ENCODE measurements at places on chromosomes 5 and 9. TPM values are rescaled to one million over a fixed set of nuclear protein-coding genes. Genes with fewer than 3 reads are reported as not detected.

Gene FOXD4L3
- 0.06 TPM for polyA plus RNA-seq

Gene MTAP
- polyA plus RNA-seq, result 9.8 TPM

Gene IDNK
- polyA plus RNA-seq, result 4.2 TPM

DNA sequence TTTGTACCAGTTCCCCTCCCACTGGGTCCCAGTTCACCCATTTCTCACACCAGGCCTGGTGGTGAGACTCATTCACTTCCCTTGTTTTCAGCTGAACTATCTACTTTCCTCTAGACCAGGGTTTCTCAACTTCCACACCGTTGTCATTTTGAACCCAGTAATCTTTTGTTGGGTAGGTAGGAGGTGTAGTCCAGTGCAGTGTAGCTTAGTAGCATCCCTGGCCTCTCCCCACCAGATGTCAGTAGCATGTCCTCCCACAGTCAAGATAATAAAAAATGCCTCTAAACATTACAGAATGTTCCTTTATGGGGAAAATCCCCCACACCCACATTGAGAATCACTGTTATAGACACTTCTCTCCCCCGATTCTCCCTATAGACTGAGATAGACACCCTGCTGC is 299.1 kb downstream of the EPB41L4A start:
- no peak for DNase-seq

DNA sequence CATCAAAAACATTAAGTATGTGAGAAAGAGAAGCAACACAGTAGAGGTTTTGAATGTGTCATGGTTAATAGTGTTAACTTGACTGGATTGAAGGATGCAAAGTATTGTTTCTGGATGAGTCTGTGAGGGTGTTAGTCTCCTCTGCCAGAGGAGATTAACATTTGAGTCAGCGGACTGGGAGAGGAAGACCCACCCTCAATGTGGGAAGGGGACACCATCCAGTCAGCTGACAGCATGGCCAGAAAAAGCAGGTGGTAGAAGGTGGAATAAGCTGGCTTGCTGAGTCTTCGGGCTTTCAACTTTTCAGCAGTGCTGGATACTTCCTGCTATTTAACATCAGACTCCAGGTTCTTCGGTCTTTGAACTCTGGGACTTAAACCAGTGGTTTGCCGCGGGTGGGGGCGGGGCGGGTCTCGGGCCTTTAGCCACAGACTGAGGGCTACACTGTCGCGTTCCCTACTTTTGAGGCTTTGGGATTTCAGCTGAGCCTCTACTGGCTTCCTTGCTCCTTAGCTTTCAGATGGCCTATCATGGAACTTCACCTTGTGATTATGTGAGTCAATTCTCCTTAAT is 309.9 kb upstream of the ST8SIA4 start:
- DNase-seq, result no peak

GRCh38 chr5:72508241-72509170 is 1.3 kb upstream of the ZNF366 start:
- DNase-seq, result no peak

DNA sequence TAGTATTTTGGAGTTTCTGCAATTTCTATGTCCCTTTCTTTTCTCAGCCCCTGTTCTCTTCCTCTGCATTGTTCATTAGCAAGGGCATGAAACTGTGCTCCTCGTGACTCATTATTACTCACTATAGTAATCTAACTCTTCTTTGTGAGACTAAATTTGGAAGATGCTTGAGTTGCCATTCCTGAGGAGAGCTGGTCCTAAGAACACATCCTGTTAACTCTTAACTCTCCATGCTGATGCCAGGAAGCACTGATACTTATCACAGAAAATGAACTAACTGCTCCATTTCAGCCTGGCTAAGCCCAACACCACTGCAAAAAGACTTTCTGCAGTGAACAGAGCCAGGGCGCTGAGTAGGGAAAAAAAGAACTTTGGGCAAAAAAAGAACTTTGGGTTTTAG is 10.6 kb upstream of the CSNK1A1 start:
- DNase-seq, result peak; percentile 50

- DNase-seq, result no peak
Observed at GRCh38 chr5:7251132-7251531, 144.8 kb upstream of the ADCY2 start.

GRCh38 chr5:76479973-76480667 is 77.0 kb downstream of the IQGAP2 start:
- DNase-seq, result no peak

GRCh38 chr5:116013936-116014335 is 18.3 kb upstream of the ARL14EPL start:
- no peak for DNase-seq

DNA sequence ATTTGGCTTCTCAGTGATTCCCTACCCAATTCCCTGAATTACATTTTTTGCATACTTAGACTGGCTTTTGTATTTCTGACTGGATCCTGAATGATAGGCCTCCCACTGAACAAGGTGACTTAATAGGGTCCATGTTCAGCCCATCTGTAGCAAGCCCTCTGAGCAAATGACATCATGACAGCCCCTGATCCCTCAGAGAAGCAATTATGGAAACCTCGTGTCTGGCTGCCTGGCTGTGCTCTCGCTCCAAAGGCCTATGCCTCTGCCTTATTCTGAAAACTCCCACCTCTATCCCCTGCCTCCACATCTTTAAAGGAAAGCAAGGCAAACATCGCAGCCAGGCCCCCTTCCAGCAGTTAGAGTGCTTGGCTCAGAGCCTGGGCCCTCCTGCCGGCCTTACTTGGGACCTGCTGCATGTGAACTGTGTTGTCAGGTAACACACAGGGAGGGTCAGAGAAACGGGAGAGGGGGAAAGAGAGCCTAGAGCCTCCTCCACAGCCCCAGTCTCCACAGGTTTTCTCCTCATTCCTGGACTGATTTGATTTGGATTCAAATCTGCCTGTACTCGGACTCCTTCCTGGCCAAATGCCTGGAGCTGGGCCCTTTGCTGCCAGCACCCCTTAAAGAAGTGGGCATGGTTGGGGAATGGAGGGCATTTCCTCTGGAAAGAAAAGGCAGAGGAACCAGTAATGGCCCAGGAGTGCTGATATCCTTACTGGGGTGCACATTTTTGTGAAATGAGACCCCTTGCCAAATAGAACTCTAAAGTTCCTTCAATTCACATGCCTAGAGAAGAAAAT is 3.8 kb downstream of the DCANP1 start:
- DNase-seq, result no peak

Gene MCIDAS
- polyA plus RNA-seq, result not detected

DNA sequence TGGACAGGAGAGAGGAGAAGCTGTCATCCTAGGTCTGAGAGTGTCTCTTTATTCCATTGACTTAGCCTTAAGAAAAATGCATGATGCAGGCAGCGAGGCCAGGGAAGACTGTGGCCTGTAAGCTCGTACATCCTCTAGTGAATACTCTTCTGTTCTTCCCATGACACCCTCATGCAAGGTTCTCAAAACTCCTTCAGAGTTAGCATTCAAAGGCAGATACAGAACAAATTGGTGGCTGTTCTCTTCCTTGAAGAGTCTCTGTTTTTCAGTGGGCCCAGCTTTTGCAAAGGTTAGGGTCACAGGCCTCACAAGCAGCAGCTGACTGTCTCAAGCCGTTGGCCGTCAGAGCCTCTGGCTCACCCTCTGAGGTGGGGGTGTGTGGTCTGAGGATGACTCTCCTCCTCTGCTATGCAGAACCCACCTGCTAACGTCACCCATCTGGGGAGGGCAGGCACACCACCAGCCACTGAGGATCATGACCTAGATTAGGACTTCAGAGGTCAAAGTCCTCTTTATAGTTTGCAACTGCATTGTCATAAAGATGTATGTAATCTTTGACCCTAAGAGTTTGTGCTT is 15.1 kb downstream of the ADCY2 start:
- no peak for DNase-seq

DNA sequence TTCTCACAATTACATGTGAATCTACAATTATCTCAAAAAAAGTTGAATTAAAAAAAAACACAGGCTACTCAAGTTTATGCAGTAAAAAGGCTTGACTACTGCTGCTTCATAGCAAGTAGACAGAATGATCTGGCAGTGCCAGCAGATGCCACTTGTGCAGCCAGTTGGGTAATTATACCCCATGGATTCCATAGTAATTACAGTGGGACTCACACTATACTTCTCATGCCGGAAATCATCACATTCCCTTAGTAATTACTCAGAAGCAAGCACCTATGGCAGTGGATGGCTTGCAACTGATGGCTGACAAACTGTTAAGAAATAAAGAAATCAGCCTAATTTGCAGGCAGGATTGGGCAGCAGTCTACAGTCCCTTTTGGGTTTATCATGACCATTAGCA is 463.2 kb upstream of the KLF4 start:
- DNase-seq, result no peak

GRCh38 chr9:34577400-34578240 is 11.9 kb downstream of the CNTFR start:
- peak; percentile 86 for DNase-seq

- DNase-seq, result no peak
Observed at GRCh38 chr5:36740259-36740898, 134.0 kb downstream of the SLC1A3 start.

DNA sequence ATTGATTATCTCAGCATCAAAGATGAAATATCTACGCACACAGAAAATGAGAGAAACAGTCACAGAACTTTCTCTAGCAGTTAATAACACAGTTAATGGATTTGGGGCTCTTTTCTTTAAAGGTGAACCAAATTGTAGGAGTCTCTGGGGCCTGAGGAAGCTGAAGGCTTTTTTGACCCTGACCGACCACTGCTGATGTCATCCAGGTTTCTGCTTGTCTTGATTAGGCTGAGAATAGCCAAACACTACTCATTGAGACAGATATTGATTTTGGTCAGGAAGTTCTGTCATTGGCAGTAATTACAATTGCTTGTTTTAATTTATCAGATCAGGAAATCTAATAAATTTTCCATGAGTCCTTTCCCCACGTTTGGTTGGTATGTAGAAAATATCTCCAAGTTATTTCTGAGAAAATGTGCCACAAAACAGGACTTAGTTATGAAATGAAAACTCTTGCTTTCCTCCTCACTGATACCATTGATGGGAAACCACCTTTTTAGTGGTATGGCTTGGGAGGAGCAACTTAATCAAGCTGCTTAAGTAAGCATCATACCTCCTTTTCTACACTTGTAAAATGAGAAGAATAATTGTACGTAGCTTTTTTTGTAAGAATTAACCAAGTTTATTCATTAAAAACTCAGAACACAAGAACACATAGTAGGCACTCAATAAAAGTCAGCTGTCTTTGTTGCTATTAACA is 19.7 kb downstream of the CARTPT start:
- DNase-seq, result no peak

Gene BTNL9
- not detected for polyA plus RNA-seq

DNA sequence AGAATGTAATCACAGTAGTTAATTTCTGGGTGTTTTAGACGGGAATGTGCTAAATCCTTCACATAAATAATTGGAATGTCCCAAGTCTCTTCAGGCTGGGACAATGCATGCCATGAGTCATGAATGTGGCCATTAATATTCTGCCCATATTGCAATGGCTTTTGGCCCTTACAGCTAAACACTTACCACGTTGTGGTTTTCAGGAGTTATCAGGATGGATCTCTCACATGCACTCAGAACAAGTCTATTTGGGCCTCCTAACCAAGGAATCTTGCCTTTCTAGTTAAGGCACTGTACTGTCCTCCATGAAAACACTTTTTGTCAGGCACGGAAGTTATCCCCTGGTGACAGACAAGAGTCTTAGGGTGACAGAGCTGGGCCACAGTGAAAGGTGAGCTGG is 32.7 kb downstream of the PKD2L2 start:
- no peak for DNase-seq

Gene MZB1
- polyA plus RNA-seq, result not detected

Gene TMEM215
- not detected for polyA plus RNA-seq

GRCh38 chr9:23431459-23431858 is 394.6 kb downstream of the ELAVL2 start:
- no peak for DNase-seq

Gene ADGRV1
- 0.49 TPM for polyA plus RNA-seq

DNA sequence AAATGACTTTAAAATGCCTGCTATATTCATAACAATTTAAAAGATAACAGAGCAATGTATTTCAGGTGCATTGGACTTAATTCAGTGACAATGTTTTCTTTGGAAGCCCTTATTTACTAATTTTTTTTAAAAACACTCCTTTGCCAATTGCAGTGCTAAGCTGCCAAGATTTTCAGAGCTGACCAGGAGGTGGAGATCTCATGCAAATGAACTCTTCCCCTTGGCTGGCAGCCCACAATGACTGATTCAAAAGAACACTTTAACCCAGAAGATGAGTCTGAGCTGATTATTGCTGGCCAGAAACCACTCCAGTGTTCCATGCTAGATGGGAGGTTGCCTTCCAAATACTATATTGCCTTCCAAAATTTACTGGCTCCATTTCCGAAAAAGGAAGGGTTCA is 128.3 kb upstream of the CCNH start:
- DNase-seq, result peak; percentile 19

GRCh38 chr9:104984121-104984520 is 56.2 kb upstream of the ABCA1 start:
- no peak for DNase-seq

Gene IL17B
- polyA plus RNA-seq, result not detected

GRCh38 chr5:140398379-140398811 is 3.2 kb upstream of the ANKHD1 start:
- DNase-seq, result no peak

DNA sequence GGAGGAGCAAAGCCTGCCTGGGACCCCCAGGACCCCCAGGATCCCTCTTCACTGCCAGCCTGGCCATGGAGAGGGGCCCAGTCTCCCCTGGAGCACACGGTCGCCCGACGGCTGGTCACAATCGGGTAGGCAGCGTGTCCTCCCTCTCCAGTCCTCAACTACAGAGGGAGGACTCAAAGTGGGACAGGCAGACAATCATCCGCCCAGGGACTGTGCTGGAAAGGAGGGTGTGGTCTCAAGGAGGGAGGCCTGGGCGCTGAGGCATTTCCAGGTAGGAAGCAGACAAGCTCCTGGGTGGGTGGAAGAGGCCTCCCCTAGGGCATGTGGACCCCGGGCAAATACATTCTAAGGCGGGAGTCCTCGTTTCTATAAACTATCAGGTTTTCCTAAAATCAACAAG is 93.2 kb upstream of the ADAMTS2 start:
- DNase-seq, result no peak

Gene SPINK1
- not detected for polyA plus RNA-seq

DNA sequence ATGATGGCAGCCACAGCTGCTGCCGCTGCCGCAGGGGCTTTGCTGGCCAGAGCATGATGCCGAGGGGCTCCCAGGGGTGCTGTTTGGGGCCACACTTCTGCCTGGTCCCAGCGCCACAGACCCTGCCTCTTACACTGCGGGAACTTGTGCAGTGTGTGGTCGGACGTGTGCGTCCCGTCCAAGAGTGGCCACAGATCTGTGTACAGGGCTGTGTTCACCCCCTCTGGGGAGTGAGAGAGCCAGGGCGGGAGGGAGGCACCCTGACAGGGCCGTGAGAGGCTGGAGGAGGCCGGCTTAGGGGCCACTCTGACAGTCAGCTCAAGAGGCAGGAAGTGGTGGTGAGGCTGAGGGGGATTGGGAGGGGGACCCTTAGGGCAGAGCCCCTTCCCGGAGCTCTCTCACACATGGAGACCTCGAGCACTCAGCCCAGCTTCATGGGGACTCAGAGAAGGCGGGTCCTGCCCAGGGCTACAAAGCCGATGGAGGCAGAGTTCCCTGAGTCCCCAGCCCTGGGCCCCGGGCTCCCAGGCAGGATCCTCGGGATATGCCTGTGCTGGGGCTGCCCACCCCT is 13.1 kb upstream of the CARD19 start:
- peak; percentile 16 for DNase-seq

GRCh38 chr9:70614786-70615463 is 200.5 kb upstream of the KLF9 start:
- DNase-seq, result no peak

Gene FST
- 162 TPM for polyA plus RNA-seq
